Glutamatergic neuron (in vitro differentiated cells): ENCODE measurements at places on chromosomes 12 and 14.

GRCh38 chr14:59305836-59306555 lies 117.5 kb downstream of the DAAM1 start:
- no peak for DNase-seq

DNA sequence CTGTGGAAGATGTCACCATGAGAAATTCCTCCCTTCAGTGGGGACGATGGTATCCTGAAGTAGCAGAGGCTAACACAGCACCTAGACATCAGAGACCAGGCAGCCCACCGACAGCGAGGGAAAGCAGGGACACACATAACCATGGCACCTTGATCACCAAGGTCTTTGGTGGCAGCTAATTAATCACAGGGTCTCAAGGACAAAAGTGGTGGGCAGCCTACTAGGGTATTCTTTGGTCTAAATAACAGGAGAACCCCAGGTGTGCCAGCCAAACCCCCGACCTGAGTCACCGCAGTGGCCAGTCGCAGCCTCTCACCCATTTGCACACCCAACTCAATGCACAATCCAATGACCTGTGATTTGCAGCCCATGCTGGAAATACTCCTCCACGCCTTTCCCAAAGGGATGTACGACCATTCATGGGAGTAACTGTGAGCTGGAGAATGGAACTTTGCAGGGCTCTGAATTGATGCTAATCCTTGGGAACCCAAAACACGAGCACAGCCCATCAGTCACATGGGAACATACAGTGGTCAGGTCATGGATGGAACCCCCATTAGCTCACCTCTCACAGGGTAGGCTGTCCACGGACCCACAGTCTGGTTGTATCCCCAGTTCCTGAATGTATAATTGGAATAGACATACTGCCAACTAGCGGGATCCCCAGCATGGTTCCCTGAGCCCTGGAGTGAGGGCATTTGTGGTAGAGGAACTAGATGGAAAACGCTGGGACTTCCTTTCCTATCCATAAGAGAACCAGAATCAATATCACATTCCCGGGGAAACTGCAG lies 58.7 kb upstream of the C14orf180 start:
- no peak for DNase-seq

DNA sequence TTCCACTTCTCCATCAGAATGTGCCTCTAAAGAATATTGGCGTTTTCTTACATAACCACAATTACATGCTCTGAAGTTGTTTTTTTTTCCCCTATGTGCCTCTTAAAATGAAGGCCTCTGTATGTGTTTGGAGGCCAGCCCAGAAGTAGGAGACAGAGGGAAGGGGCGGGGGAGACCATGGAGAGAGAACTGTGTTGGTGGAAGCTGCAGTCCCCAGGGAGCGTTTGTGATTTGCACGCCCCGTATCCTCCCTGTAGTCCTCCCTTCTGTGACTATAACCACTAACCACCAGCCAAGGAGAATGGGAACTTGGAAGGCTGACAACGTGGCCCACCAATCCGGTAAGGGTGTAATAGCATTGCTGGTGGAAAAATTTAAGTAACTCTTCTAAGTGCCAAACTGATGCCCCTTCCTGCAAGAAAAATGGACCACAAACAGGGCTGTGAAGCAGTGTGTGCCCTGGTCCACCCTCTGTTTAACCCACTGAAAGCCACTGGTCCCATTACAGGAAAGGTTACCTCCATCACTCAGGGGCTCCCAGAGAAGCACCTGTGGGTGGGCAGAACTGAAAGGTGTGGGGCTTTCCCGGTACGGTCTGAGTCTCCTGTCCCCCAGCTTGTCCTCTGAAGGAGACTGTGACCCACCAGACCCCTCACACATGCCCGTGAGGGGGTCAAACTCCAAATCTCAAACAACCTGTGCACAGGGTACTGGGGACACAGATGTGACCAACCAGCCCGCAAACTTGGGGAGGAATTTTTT lies 36.8 kb downstream of the CCDC88C start:
- no peak for DNase-seq

DNA sequence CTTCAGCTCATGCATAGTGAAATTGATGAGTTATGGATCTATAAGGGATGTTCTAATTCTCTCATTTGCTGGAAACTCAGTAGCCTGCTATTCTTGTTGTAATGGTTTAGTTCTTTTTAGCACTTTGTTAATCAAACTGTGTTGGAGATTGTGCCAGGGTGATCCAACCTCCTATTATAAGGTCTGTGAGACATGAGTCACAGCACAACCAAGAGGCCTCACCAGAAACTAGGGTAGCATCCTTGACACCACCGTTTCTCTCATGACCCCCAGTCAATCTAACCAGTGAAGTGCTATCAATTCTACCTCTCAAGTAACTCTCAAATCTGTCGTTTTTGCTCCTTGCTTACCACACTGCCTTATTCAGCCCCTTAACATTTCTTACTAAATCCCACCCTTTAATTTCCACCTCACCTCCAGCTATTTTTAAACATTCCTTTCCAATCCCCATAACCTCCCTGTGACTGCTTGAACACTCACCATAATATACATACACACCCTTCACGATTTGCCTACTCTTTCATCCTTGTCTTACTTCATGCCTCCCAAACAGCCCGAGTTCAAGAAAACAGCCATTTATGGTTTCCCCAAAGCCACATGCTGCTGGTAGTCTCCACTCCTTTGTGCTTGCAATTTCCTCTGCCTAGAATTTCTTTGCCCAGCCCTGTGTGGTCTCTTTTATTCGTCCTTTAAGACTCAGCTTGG lies 53.9 kb upstream of the NUDT4 start:
- DNase-seq, result no peak

DNA sequence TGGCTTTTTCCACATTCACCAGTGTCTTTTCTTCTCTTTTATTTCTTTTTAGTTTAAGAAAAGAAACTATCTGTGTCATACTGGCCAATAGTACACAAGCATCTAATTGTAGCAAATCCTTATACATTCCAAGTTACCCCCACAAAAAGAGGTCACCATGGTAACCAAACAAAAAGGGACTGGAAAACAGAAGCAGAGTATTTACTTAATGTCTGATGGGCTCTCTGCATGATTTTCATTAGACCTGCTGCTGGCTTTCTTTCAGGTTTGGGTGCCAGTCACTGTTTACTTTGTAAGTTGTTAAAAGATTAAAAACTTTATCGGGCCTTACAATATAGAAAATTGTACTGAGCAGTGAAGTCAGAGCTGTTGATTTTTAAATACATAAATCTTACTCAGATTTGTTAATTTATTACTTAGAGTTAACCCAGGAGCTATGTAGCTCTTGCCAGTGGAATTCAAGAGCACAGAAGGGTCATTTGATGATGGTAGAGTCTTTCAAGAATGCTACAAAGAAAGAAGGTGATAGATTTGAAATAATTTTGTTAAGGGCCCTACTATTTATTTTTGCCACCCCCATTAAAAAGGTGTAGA lies 123.9 kb downstream of the BRMS1L start:
- no peak for DNase-seq

GRCh38 chr14:70999117-70999516 lies 91.9 kb downstream of the PCNX1 start:
- DNase-seq, result no peak

DNA sequence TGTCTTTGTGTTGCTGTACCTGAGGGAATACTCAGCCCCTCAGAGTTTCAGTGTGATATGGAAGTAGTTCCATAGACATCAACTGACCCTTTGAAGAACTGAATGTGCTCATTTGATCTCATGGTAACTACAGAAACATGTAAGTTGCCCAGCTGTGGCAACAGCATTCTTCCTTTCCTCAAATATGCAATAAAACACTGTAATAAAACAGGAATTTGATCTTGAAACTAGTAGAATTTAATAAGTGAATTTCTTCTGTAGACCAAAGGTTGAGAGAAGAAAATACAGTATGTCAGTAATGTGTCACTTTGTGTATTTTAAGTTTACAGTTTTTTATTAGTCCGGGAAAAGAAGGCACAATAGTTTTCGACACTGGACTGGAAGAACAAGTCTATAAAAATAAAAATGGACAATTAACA lies 31.9 kb downstream of the KCTD10 start:
- DNase-seq, result no peak

DNA sequence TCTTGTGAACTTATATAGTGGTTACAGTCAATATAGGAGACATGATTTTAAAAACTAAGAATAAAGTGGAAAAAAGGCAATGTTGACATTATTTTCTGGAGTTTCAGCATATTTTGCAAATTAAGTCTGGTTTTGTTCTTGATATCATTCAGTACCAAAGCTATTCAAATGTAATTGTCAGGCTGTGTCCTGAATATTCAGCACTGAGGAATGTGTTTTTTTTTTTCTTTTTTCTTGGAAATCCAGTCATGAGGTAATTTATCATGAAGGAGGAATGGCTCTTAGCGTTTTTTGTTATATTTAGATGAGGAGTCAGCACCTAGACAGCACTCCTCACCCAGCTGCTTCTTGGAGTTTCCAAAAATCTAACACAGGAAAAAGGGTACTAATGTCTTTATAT lies 225.5 kb downstream of the CCDC91 start:
- no peak for DNase-seq

- DNase-seq, result no peak
Measured at GRCh38 chr12:96876966-96877365, 30.1 kb upstream of the NEDD1 start.

- DNase-seq, result no peak
Measured at GRCh38 chr14:68223631-68224030, 404.1 kb downstream of the RAD51B start.

DNA sequence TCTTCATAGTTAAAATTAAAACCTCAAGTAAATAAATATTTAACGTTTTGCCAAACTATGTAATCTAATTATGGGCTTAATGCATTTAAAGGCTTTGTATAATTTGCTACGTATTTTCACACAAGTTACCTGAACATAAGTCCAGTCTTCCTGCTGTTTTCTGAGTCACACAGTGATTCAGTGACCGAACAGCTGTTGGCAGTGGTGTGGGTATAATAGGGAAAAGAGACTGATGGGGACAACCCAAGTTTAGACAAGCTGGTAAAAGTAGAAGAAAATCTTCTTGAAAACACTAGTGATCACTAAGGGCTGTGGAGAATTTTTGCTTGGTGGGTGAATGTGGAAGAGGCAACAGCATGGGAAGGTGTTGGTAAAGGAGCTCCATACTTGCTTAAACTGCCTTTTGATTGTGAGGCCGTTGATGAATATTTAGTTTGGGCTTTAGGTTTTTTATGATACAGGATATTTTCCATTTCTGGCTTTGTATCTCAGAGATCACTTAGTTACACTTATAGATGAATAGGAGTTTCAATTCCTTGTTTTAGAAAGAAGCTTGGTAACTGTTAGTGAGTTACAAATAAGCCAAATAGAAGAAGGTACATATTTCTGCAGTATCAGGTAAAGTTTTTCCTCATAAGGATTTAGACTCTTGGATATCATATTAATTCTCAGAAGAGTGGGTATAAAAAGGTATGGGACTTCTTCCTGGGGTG lies 23.9 kb downstream of the LRRK2 start:
- DNase-seq, result no peak

DNA sequence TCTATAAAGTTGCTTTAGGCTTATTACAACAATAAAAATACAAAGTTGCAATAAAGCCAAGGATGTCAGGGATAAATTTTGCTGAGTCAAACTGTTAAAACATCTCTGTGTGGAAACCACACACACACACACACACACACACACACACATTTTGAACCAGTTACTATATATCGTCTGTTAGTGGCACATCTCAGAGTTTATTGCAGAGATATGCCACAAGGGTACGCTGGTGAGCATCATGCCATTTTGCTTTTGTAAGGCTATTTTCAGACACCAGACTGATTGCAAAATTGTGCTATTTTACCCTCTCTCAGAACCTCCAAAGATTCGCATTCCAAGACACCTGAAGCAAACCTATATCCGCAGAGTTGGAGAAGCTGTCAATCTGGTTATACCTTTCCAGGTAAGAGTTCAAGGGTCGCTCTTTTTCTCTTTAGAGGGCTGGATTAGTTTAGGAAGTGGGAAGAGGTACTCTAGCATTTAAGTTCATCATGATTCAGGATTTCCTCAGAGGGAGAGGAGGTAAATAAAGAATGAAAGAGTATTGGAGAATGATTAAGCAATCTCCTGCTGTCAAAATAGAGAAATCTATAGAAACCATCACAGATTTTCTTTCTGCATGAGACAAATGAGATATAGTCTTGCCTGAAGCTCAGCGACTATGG lies 27.3 kb upstream of the CHPT1 start:
- DNase-seq, result no peak

DNA sequence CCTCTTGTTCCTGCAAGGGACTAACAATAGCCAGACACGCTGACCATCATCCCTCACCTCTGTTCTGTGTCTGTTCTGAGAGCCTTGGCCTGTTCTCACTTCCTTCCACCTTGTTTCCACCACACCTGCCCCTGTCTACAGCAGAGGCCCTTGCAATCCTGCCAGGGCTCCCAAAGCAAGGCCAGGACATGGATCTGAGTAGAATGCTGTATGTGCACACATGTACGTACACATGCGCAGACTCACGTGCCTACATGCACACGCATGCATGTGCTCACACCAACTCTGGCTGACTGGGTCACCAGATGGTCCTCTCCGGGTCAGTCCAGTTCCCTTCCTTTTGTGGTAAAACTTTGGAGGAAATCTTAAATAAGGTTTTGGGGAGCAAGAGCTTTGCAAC lies 133.0 kb upstream of the C14orf180 start:
- DNase-seq, result no peak

GRCh38 chr12:109223211-109223610 lies 85.9 kb downstream of the FOXN4 start:
- DNase-seq, result no peak

DNA sequence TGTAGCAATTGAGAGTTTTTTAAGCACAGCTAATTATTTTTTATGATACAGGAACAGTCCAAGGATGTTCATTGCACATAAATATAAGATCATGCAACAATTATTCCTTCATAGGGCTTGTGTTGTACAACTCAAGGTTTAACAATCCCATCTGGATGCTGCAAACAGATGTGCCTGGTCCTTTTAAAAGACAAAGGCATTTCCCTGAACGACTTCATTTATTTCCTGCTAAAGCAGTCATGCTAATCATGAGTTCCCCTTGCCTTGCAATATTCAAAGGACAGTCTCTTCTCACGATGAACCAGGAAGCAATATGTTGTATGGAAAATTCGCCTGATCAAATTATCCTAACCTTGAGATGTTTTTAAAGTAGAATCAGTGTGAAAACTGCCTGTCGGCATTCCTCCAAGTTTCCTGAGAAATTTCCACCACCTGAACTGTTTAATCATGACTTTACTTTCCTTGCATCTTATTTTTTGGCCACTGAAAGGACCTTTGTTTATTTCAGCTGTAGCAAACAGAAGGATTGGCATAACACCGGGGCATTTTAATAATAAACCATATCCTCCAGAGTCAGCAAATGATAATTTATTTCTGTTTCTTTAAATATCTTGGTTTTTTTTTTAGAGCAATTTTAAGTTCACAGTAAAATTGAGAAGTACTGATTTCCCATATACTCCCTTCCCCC lies 33.9 kb upstream of the TSPAN8 start:
- DNase-seq, result no peak
